T-helper 9 cell (primary cell): ENCODE measurements at places on chromosomes 12 and 14.

GRCh38 chr12:83190631-83191390 lies 504.1 kb downstream of the TMTC2 start:
- DNase-seq: no peak

DNA sequence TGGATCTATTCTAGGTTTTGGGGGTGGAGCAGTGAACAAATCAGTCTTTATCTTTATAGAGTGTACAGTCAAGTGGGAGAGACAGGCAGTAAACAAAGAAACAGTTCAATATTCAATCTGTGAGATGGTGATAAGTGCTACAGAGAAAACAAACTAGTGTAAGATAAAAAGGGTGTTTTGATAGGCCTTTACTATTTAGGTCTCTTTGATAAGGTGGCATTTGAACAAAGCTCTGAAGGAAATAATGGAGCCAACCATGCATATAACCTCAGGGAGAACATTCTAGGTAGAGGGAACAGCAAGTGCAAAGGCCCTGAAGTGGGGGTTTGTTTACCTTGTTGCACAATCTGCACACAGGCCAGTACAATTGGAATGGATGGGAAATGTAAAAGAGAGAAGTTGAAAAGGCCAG lies 47.3 kb downstream of the PTPN11 start:
- no peak for DNase-seq

GRCh38 chr12:56375598-56376434 lies 13.2 kb upstream of the APOF start:
- no peak for DNase-seq

DNA sequence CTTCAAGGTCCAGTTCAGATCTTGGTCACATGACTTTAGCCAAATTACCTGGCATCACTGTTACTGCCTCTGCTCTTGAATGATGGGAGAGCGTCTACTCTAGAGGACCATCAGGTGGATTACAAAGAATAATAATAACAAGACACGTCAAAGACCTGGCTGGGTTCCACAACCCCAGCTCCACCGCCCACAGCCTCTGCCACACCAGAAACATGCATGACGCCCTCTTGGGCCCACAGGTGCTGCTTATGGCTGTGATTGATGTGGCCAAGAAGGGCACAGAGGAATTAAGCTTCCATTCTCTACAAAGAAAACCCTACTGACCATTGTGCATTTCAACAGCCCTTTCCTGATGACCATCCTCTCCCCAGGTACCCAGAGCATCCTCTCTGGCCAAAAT lies 18.2 kb downstream of the SERPINA3 start:
- no peak for DNase-seq

DNA sequence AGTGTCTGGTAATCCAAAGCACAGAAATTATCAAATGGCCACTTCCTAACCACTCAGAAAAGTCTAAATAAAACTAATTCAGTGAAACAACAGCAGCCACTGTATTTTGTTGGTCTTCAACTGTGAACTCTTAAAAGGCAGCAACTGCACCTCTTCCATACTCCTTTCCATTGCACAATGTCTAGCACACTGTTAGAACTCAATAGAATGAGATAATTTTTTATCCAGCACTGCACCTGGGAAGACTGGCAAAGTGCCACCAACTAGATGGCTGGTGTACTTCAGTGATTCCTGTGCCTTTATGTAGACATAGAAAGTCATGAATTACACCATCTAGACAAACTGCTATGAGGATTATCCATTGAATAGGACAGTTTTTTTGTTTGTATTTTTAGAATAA lies 26.2 kb downstream of the LGR5 start:
- DNase-seq: no peak

DNA sequence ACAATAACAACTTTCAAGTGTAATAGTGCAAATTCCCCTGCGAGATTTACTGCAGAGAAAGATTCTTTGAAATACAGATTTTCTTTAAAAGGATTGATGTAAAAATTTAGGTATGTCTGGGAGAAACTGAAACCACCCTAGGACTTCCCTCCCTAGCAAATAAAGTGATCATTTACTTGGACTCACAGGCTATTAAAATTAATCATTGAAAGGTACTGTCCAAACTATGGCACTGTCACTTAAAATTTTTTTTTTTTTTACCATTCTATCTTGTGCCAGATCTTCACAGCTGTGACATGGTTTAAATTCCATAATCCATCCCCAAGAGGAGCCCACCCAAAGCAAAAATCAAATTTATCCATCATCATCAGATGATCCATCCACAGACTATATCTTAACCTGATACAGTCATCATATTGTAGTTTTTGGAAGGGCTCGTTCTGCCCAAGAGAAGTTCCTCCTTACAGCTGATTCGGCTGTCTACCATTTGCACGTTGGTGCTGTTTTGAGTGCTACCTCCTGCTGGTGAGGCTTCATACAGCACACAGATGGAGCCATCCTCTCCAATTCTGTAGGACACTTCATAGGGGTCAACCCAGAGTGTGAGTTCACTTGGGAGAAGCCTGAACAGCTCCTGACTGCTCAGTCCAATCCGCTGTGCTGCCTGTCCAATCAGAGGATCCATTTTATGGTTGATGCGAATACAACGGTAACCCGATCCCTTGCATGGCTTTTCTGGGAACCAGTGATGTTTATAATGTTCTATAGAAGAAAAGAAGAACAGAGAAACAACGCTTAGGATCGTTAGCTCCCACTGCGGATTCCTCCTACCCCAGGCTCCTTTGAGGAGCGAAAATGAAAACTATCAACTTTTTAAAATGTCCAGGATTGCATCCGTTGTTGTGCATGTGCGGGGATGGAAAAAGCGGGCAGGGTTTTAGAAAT lies 1.7 kb downstream of the BTG1 start:
- DNase-seq: peak; percentile 45

DNA sequence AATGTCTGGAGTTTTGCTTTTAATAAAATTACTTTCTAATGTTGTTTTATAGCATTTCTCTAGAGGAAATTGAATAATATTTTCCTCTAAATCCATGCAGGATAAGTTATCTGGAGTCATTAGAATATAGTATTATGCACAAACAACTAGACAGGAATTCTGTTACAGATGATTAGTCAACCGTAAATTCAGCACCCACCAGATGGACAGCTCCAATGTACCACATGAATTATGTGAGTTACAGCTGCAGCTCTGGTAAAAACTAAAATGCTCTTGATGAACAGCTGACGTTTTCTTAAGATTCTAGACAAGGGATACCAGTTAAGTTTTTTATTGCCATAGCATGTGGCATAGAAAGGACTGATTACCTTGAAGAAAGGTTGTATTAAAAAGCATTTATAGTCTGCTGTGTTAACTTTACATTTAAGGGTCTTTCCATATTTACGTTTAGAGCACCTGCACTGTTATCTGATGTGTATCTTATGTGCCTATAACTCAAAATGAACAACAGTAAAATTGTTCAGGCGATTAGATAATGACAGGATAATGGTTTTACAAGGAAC lies 321.4 kb upstream of the LRFN5 start:
- DNase-seq: no peak

DNA sequence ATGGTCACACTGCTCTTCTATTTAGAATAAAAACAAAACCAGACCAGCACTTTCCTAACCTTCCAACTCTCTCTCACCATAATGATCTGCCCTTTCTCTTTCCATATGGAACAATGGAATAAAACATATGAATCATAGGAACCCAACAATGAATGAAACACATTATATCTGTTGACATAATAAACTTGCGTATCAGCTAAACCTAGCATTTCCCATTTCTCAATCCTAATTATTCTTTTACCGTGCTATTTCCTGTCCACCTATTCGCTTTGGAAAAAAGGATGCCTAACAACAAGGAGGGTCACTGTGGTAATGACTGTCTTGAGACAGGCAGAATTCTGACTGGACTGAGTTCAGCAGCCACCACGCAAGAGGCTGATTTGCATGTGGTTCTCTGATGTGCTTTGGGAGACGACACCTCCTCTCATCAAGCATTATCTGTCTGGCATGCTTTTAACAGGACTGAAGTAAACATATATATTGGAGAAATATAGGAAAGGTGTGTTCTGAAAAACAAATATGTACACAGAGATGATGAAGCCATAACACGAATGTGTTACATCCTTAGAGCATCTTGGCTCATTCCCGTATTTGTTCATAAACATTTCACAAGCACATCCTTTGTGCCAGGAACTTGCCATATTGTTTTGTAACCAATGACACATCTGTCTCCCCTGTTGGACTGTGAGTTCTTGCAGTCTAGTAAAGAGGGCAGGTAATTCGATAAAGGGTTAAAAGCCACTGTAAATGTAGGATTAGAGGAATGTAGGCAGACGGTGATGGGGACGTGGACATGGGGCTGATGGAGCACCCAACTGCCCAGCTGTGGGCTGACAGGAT lies 87.7 kb downstream of the PTPRB start:
- no peak for DNase-seq

DNA sequence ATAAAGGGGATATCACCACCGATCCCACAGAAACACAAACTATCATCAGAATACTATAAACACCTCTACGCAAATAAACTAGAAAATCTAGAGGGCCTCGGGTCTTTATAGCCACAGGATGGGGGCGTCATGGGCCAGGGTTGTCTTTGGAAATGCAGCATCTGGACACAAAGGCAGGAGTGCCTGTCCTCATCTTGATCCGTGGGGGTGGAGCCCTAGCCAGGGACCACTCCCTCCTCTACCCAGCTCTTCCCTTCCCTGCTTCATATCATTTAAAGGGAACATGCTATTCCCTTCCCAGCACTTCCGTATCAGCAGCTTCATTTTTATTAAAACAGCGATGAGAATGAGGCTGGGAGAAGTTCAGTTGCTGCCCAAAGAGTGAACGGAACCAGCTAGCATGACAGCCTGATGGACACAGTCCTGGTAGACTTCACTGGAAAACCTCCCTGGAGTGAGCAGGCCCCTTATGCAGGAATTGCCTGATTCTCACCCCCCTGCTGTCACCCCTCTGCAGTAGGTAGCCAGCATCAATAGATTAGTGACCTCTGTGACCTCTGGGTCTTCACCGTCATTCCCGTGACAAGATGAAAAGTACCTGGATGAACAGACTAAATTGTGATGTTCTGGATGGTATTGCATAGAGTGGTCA lies 251.4 kb upstream of the RGS6 start:
- no peak for DNase-seq

- DNase-seq: no peak
Observed at GRCh38 chr12:66235626-66236281, 46.7 kb downstream of the IRAK3 start.

DNA sequence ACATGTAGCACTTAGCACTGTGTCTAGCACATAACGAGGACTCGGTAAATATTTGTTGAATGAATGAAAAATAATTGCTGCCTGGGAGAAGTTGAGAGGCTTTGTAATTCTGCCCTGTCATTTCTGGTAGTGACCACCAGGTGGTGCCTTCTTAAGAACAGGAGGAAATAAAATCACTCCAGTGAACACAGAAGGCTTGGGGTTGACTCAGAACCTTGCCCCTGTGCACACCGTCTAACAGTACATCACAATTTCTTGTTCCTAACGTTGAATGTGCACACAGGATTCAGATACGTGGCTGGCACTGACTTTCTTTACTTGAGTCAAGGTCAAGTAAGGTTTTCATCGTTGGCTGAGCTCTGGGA lies 91.8 kb downstream of the RGS6 start:
- DNase-seq: no peak

DNA sequence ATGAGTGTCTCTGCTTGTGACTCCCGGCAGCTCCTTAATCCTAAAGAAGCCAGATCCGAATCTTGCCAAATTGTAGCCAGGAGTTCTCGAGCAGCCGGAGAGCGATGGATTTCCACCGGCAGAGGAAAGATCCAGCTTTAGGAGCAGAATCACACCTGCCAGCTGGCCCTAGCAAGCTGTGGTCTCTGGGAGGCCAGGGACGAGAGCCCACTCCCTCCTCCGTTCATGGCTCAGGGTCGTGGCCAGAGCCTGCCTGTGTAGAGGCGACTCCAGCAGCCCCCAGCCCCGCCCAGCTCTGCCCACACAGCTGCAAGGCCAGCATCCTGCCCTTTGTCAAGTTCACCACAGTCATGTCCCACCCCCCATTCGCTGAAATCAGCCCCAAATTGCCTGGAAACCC lies 121.0 kb downstream of the SCARB1 start:
- DNase-seq: no peak

DNA sequence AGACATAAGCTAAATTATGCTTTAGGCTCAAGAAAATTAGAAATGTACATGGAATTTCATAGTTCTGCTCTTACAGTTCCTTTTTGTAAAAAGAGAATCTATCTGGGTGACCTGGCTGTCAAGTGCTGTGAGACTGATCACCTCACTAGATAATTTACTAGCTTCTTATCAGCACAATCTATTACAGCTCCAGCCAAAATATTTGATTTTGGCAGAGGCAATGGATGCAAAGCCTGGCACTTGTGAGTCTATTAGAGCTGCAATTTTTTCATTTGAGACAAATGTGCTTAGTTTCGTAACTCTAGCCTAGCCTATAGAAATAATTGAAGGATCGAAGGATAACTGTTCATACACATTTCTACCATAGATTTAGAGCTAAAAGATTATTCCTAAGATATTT lies 927.5 kb downstream of the SLC6A15 start:
- DNase-seq: no peak

- no peak for DNase-seq
Observed at GRCh38 chr12:96473394-96474093, 15.8 kb upstream of the CFAP54 start.

- no peak for DNase-seq
Observed at GRCh38 chr12:130832561-130833209, 6.4 kb downstream of the STX2 start.

DNA sequence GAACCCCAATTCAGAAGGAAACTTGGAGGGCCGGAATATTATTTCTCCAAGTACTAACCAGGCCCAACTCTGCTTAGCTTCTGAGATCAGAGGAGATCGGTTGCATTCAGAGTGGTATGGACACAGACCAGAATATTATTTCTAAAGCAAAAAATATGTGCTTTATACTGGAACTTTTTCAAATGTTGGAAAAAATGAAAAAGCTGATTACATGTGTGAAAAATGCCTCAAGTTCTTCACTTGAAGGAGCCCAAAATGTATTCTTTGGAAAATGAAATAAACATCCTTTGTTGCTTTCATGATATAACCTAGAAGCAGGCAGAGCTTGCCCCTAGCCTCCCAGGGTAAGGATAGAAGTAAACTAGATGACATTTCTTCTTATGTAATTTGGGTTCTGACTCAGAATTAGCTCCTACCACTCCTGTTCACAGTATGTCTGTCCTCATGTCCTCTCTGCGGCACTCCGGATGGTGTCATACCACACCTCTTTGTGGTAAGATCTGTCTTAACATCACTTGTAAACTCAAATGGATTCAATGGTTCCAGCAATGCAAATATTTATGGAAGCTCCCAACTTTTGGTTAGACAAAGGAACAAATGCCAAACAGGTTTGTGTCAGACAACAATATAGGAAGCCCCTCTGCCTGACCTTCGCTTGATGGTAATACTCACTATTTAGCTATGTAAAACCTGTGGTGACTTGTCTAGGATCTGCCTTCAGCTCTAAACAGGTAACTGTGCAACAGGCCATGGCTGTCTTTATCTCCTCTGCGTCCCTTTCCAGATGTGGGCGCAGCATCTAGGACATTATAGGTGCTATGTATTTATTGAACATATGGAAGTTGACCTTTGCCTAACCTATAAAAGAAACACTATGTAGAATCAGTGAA lies 178.5 kb downstream of the SSPN start:
- DNase-seq: no peak

GRCh38 chr14:100025111-100025510 lies 40.1 kb upstream of the EVL start:
- no peak for DNase-seq
